ENCODE measurements at places on chromosomes 11 and 22. TPM values are rescaled to one million over a fixed set of nuclear protein-coding genes. Genes with fewer than 3 reads are reported as not detected.
A peak's percentile ranks its signal among the peaks of the same experiment; 100 is the strongest.

Gene UBQLNL
- total RNA-seq: 0.18 TPM

Gene MRGPRX3
- total RNA-seq: not detected

DNA sequence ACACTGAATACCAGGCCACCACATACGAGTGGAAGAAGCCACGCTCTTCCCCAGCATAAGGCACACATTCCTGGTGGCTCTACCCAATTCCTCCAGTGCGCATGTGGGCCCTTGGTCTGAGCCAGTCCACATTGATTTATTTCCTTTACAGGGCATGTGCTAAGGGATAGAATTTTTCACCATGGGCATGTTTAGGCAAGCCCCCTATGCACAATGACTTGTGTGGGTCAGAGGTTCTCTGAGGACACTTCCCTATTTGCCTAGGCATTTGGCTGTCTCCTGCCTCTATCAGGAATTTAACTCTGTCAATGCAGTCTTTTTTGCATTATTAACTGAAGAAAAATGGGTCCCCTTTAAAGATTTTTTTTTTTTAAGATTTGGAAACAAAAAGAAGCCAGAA, 718.1 kb downstream of the NTM start:
- no peak overlapping the region for H3K4me3 ChIP-seq
- no peaks in the 10 kb centered on the region for H3K4me1 ChIP-seq
- no peaks in the 10 kb centered on the region for H3K36me3 ChIP-seq
- H3K27ac ChIP-seq: no peak overlapping the region
- no peaks in the 10 kb centered on the region for H3K27me3 ChIP-seq

Gene SYT8
- total RNA-seq: 0.27 TPM

DNA sequence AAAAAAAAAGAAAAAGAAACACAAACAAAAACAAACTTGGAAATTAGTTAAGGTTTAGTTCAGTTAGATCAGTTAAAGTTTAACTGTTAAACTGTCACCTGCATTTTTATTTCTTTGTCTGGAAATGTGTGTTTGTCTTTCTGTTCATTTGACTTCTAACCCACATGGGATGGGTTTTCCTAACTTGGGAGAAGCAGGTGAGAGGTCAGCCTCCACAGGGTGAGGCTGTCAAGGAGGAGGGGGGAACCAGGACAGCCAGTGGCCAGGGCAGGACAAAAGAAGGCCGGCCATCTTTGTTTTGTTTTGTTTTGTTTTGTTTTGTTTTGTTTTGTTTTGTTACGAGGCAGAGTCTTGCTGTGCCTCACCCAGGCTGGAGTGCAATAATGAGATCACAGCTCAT, 13.4 kb upstream of the GCAT start:
- no peak overlapping the region for H3K4me3 ChIP-seq
- H3K36me3 ChIP-seq: no peaks in the 10 kb centered on the region
- no peak overlapping the region for H3K27ac ChIP-seq
- no peak for DNase-seq
- no peaks in the 10 kb centered on the region for H3K4me1 ChIP-seq

- no peak for DNase-seq
- peaks cover 9% of the 10 kb centered on the region for H3K4me1 ChIP-seq
- peak overlapping the region; percentile 29 for H3K4me3 ChIP-seq
- no peaks in the 10 kb centered on the region for H3K36me3 ChIP-seq
- H3K27me3 ChIP-seq: peaks cover 29% of the 10 kb centered on the region
Observed at GRCh38 chr11:19777039-19777376, 64.4 kb downstream of the NAV2 start.

Gene LGALS1
- total RNA-seq: 2,864 TPM

GRCh38 chr22:26592421-26592891, 2.5 kb upstream of the TPST2 start:
- H3K4me1 ChIP-seq: peaks cover 9% of the 10 kb centered on the region
- no peak overlapping the region for H3K27ac ChIP-seq
- no peak for DNase-seq

Gene APOA1
- total RNA-seq: 2.9 TPM

DNA sequence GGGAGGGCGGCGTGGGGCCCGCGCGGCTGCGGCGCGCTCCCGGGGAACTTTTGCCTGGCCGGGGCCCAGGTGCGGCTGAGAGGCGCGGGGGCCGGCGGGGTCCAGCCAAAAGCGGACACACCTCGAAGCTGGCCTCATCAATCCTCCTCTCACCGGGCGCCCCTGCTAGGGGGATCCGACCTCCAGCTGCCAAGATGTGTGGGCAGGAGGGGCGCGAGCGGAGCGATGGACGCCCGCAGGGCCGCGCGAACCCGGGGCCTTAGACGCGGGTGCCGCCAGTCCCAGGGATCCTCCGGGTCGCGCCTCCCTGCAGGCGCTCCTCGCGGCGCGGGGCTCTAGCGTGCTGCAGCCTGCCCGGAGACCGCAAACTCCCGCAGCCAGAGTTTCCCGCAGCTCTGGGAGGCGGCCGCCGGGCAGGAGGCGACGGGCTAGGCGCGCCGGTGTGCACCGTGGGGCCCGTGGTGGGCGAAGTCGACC, 785 bp downstream of the IGSF9B start:
- peaks cover 82% of the 10 kb centered on the region for H3K27me3 ChIP-seq
- H3K27ac ChIP-seq: no peak overlapping the region
- DNase-seq: no peak
- no peaks in the 10 kb centered on the region for H3K36me3 ChIP-seq

- H3K4me3 ChIP-seq: no peak overlapping the region
- H3K27ac ChIP-seq: no peak overlapping the region
- H3K4me1 ChIP-seq: no peaks in the 10 kb centered on the region
- no peaks in the 10 kb centered on the region for H3K27me3 ChIP-seq
Observed at GRCh38 chr11:74778581-74778980, 29.9 kb downstream of the RNF169 start.

DNA sequence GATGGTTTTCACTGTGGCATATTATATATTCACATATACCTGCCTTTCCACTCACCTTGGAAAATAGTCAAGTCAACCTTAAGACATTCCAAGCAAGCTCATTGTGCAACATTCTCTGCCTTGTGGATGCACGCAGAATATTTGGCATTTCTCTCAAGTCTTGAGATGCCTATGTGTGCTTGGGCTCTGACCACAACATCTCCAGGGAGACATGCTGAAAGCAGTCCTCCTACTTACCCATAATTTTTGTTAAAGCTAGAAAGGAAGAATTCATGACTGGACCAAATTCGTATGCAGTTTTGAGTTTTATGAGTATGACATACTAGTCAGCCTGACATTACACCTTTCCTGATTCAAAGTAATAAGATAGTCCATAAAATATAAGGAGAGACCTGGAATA, 684.0 kb downstream of the OPCML start:
- no peak overlapping the region for H3K27ac ChIP-seq
- H3K4me1 ChIP-seq: peaks cover 10% of the 10 kb centered on the region
- no peaks in the 10 kb centered on the region for H3K27me3 ChIP-seq
- no peak overlapping the region for H3K4me3 ChIP-seq
- no peaks in the 10 kb centered on the region for H3K36me3 ChIP-seq
- DNase-seq: no peak

GRCh38 chr11:19979519-19979845, 180.8 kb downstream of the DBX1 start:
- H3K27ac ChIP-seq: no peak overlapping the region
- DNase-seq: no peak
- peaks cover 3% of the 10 kb centered on the region for H3K36me3 ChIP-seq
- H3K4me1 ChIP-seq: no peaks in the 10 kb centered on the region

Gene OR8D4
- 0.04 TPM for total RNA-seq

Gene MS4A6E
- total RNA-seq: not detected

Gene CD3G
- total RNA-seq: 0.13 TPM

DNA sequence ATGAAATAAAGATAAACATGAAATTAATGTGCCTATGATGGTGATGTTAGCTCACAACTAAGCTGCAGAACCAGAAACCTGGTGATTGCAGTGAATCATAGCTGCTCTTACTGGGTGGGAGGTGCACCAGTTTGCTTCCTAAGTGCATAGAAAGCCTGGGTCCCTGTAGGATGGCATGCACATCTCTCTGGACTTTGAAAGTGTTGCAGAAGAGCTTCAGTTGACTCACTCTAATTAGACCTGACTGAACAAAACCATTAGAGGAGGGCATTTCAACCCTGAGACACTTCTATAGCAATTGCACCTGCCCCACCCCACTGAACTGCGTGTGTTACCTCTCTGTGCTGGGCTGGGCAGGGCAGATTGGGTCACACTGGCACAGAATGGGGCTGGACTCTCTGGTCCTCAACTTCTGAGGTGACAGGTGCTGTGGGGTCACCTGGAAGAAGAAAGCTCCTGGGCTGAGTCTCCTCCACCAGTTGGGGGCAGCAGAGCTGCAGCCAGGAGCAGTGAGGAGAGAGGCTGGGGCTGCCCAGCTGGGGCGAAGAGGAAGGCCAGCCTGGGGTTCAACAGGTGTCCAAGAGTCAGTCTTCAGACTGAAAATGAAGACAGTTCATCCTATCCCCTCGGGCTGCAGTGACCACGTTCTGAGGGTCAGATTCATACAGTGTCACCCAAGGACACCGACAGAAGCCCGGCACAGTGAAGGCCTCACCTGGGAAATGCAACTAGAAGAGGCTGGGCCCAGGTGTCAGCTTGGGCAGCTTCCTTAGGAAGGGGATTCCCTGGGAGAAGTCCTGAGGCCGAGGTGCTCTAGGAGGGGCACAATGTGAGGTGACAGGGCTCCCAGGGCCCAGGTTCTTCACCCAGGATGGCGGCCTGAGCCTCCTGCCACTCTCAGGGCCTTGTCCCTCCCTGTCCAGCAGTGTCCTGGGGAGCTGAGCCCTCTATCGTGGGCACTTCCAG, 58.1 kb downstream of the GGTLC2 start:
- no peaks in the 10 kb centered on the region for H3K36me3 ChIP-seq
- no peaks in the 10 kb centered on the region for H3K4me1 ChIP-seq
- H3K27ac ChIP-seq: no peak overlapping the region
- no peak overlapping the region for H3K4me3 ChIP-seq
- DNase-seq: no peak
- H3K27me3 ChIP-seq: peaks cover 2% of the 10 kb centered on the region

GRCh38 chr11:66278363-66279091, 552 bp downstream of the CNIH2 start:
- H3K4me3 ChIP-seq: peak overlapping the region; percentile 21
- H3K4me1 ChIP-seq: peaks cover 78% of the 10 kb centered on the region
- DNase-seq: no peak
- peaks cover 2% of the 10 kb centered on the region for H3K27me3 ChIP-seq

GRCh38 chr22:33542153-33542552, 378.1 kb downstream of the LARGE1 start:
- H3K36me3 ChIP-seq: no peaks in the 10 kb centered on the region
- H3K4me1 ChIP-seq: peaks cover 10% of the 10 kb centered on the region
- H3K27me3 ChIP-seq: no peaks in the 10 kb centered on the region
- no peak overlapping the region for H3K27ac ChIP-seq
- H3K4me3 ChIP-seq: no peak overlapping the region
- peak; percentile 32 for DNase-seq

Gene FOLR3
- total RNA-seq: not detected

Gene SMC1B
- total RNA-seq: 0.04 TPM

DNA sequence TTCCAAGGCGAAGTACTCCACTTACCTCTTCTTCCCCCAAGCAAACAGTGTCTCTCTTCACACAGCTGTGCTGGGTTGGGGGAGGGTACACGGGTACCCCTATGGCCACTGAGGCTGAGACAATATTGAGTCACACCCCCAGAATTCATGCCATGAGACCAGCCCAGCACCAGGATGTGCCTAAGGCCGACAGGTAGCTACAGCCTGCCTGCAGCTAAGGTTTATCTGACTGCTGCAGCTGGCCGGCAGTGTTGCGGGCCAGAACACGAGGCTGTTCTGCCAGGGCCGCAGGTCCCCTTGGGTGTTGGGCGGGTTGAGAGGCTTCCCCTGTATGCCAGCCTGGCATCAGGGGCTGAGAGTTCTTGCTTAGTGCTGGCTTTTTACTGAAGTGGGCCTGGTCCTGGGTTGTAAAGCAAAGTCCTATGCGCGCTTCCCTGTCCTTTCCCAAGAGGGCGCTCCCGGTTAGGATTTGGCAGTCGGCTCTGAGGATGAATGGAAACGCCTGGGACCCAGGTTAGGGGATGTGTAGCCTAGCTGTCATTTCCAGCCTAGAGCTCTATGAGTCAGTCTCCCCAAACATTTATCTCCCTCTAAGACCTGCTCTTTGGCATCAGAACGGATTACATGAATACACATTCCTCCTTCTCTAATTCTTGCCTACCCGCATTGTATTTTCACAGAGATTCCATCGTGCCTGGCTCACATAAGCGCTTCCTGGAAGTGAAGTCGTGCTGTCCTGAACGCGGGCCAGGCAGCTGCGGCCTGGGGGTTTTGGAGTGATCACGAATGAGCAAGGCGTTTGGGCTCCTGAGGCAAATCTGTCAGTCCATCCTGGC, 7.1 kb downstream of the USP18 start:
- peaks cover 10% of the 10 kb centered on the region for H3K36me3 ChIP-seq
- peaks cover 23% of the 10 kb centered on the region for H3K4me1 ChIP-seq
- no peaks in the 10 kb centered on the region for H3K27me3 ChIP-seq
- peak; percentile 95 for DNase-seq
- H3K4me3 ChIP-seq: no peak overlapping the region

Gene CD3D
- total RNA-seq: 0.18 TPM

DNA sequence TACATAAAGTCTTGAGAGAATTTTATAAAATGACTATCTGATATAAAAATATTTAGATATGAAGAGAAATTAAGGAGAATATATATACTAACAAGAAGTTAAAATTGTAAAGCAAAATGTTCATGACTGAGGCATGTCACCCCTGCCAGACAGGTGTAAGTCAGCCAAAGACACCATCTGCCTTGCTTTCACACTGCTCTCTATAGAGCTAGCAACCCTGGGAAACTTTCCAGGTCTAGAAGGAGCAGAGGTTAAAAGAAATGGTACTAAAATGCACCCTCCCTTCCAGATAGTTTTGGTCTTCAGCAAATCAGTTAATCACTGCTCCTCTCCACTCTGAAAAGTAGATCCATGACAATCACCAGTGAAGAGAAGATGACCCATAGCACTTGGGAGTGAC, 16.5 kb downstream of the PPP2R1B start:
- no peak overlapping the region for H3K27ac ChIP-seq
- H3K4me3 ChIP-seq: no peak overlapping the region
- H3K4me1 ChIP-seq: no peaks in the 10 kb centered on the region
- peaks cover 47% of the 10 kb centered on the region for H3K36me3 ChIP-seq
- DNase-seq: no peak
- H3K27me3 ChIP-seq: no peaks in the 10 kb centered on the region

Gene PTGDR2
- total RNA-seq: 0.62 TPM

- no peaks in the 10 kb centered on the region for H3K4me1 ChIP-seq
- no peak overlapping the region for H3K4me3 ChIP-seq
- no peaks in the 10 kb centered on the region for H3K36me3 ChIP-seq
- DNase-seq: no peak
Observed at GRCh38 chr11:117766026-117766425, 31.0 kb downstream of the DSCAML1 start.

GRCh38 chr11:6402561-6402981, 12.3 kb downstream of the SMPD1 start:
- peaks cover 39% of the 10 kb centered on the region for H3K36me3 ChIP-seq
- H3K27ac ChIP-seq: no peak overlapping the region
- no peaks in the 10 kb centered on the region for H3K27me3 ChIP-seq
- H3K4me1 ChIP-seq: peaks cover 9% of the 10 kb centered on the region

DNA sequence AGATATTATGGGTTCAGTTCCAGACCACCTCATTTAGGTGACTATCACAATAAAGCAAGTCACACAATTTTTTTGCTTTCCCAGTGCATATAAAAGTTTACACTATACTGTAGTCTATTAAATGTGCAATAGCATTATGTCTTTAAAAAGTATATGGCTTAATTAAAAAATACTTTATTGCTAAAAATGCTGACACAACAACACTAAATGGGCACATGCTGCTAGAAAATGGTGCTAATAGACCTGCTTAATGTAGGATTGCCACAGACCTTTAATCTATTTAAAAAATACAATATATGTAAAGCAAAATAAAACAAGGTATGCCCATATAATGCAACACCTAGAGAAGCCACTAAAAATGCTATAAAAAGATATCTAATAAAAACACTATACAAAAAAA, 27.1 kb upstream of the OR5AK2 start:
- no peaks in the 10 kb centered on the region for H3K27me3 ChIP-seq
- DNase-seq: no peak
- no peaks in the 10 kb centered on the region for H3K36me3 ChIP-seq
- no peak overlapping the region for H3K27ac ChIP-seq
- no peaks in the 10 kb centered on the region for H3K4me1 ChIP-seq
- no peak overlapping the region for H3K4me3 ChIP-seq

Measured in muscle of leg (tissue), 16 donors.